Activated T-helper 1 cell treated with Interleukin-2 at 50 U/mL for 16 hours (primary cell): ENCODE measurements at places on chromosomes 5 and 9.

- DNase-seq: no peak
Measured at GRCh38 chr9:109918339-109919163, 138.6 kb downstream of the PALM2AKAP2 start.

DNA sequence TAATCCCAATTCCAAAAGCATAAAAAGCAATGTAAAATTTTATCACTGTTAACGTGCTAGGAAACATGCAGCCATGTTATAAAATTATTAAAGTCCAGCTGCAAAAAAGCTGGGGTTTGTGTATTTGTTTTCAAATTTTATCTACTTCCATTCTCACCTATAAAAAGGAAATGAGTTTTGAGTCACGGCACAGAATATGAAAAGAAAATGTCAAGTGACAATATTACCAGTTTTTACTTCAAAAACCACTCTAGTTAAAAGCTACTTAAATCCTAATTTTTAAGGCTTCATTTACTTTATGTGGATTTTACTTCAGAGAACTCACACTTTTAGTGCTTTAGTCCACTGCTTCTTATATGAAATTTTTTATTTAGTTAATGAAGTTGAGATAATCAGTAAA, 72.7 kb upstream of the IFNE start:
- no peak for DNase-seq

DNA sequence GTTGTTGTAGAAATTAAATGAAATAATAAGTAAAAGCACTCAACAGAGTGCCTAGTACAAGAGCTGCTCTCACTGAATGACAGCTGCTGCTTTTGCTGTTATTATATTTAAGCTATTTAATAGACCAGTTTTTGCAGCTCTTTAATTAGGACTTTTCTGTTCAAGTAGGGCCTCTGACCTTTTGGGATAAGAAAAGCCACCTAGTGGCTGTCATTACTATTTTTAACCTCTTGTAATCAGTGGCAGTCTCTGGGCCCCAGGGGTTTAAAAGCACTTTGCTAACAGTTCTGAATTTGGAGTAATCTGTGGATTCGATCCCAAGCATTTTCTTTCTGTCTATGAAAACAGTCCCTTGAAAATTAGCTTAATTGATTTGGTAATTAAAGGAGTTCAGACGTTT, 121.1 kb downstream of the NUDT12 start:
- no peak for DNase-seq

DNA sequence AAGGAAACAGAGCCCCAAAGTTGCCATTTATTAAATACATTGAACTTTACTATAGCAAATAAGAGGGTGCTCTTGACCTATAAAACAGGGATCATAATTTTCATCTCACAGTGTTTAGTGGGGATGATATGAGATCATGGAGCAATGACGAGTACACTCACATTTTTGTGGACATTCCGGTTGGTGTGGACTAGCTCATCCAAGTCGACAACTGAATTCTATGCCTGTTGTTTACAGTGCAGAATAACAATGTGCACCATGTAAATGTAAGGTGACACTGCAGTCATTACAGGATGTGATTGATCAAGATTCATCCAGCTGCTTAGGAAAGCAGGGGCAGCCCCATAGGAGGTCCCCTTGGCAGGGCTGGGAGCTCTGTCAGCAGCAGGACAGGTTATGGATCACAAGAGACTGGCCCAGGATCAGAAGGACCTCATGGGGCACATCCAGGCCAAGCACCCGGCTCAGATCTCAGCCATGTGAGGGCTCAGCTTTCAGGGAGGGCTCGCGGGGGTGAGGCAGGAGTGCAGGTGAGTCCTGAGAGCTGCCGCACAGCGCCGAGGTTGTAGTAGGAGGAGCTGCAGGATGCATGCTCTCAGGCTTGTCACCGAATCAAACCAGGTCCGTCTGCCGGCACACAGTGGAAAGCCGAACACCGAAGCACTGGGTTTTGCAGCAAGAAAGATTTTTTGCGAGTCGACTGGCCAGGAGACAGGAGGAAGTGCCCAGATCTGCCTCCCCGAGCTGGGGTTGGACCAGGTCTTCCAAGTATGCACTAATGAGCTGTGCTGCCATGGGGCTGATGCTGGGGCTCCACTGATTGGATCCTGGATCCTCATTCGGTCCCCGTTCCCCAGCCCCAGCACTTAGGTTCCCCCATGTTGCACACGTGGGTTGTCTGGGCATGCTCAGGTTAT, 28.2 kb downstream of the MRPL36 start:
- DNase-seq: no peak

- no peak for DNase-seq
Measured at GRCh38 chr5:149724130-149724840, 5.8 kb upstream of the PPARGC1B start.

- DNase-seq: no peak
Measured at GRCh38 chr5:84242286-84242685, 142.4 kb downstream of the EDIL3 start.

- DNase-seq: no peak
Measured at GRCh38 chr9:127277099-127277498, 12.5 kb downstream of the GARNL3 start.

- peak; percentile 36 for DNase-seq
Measured at GRCh38 chr5:32443541-32444430, 754 bp downstream of the ZFR start.

- no peak for DNase-seq
Measured at GRCh38 chr5:178324481-178325310, 92.1 kb upstream of the PHYKPL start.

DNA sequence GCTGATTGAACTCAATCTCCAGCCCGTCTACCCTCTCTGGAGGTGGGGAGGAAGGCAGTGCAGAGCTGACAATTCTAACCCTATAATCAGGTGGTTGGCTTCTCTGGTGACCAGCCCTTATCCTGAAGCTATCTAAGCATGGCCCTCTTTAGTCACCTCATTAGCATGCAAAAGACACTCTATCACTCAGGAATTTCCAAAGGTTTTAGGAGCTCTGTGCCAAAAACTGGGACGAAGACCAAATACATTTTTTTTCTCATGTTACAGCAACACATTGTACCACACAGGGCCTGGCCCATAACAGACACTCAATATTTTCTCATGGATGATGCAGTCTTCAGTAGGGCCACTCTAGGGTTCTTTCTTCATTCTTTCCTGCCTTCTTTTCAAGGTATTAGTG, 118.8 kb upstream of the VLDLR start:
- no peak for DNase-seq

DNA sequence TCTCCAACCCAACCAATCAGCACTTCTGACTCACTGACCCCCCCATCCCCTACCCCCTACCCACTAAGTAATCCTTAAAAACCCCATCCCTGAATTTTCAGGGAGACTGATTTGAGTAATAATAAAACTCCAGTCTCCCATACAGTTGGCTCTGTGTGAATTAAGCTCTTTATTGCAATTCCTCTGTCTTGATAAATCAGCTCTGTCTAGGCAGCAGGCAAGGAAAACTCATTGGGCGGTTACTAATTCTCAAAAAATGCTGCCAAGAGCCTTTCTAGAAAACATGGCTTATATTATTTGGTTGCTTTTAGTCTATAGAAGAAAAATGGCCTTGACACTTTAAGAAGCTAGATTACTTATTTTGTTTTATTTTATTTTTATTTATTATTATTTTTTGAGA, 131.7 kb downstream of the SUSD1 start:
- no peak for DNase-seq

DNA sequence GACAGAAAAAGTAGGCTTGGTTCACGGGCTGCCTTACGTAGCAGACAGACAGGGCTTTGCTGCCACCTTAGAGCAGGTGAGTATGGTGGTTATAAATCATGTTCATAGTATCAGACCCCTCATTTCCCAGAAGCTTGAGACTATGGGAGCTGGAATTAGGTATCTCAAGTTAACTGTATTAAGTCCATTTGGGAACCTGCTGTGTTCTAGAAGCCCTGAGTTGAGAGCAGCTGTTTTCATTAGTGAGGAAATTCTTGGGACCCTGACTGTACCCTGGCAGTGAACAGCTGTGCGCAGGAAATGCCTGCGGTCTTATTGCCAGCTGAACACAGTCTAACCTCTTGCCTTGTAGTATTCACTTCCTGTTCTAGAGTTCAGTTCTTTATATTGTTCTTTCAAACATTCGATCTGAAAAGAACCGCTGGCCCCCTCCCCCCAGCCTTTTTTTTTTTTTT, 29.8 kb downstream of the UGCG start:
- peak; percentile 41 for DNase-seq

DNA sequence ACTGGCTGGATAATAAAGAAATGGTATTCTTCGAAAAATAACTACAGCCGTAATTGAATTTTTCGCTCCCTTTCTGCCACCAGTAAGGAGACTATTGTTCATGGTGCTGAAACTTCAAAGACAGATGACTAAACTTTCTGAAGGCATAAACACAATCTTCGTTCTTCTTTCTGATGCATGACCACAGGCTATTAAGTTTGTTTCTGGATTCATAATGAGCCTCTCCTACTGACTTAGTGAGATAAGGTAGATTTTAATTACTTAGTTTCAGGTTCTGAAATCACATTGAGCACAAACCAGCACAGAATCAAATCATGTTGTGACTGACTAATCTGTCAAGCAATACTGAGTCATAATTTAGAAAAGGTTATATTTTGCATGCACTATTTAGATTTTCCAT, 441.8 kb upstream of the CCNG1 start:
- no peak for DNase-seq

GRCh38 chr9:133982971-133983720, 9.0 kb downstream of the VAV2 start:
- no peak for DNase-seq

DNA sequence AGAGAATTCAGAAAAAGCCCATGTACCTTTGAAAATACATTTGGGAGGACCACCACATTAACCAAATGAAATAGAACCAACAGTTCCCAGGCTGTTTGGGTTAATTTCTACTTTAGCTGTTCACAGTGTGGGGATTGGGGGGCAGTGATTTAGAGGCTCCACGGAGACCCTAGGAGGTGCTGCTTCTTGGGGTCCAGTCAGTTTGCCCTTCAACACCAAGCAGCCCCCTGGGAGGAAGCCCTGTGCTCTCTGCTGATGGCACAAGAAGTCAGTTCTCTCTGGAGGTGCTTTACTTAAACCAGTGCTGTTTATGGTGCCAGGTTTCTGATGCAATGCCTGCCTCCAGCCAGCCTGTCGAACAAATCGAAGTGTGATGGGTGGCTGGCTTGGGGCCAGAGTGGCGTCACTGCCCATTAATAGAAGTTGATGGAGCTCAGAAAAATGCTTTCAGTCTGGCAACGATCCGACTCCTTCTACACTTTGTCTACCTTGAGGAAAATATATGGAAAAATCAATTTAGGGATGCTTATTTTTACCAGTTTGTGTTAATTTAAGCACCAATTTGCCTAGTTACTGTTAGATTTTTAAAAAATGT, 134.0 kb downstream of the SNX18 start:
- DNase-seq: no peak
